Left cardiac atrium (tissue), 4 donors: ENCODE measurements at places on chromosomes 1 and 21.

DNA sequence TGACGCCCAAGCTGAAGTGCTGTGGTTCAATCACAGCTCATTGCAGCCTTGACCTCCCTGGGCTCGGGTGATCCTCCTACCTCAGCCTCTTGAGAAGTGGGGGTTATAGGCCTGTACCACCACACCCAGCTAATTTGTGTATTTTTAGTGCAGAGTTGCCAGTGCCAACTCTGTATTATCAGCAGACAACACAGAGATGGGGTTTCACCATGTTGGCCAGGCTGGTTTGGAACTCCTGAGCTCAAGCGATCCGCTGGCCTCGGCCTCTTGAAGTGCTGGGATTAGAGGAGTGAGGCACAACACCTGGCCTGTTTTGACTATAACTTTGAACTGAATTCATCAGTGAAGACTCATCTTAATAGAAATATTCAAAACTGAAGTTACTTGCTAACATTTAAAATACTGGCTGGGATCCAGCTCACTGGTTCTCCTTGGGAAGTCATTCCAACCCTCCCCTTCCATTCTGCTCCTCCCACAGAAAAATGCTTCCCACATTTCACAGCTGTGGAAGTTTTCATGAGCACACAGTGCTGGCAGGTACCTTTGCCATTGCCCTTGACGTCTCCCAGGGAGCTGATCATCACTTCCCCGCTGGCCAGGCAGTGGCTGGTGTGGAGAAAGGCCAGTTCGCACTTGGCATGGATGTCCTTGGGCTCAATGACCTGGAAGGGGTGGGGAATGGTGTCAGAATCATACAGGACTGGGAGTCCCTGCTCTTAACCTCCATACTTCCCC lies 4.7 kb downstream of the SELENBP1 start:
- peak; percentile 46 for DNase-seq

GRCh38 chr1:228783418-228784040 lies 48.2 kb downstream of the RHOU start:
- DNase-seq, result no peak

- DNase-seq, result no peak
Measured at GRCh38 chr1:18602533-18603211, 28.0 kb upstream of the PAX7 start.

- no peak for DNase-seq
Measured at GRCh38 chr1:193700710-193701355, 514.4 kb upstream of the B3GALT2 start.

- no peak for DNase-seq
Measured at GRCh38 chr1:116690849-116691406, 23.4 kb upstream of the IGSF3 start.

- DNase-seq, result no peak
Measured at GRCh38 chr1:42130061-42130660, 23.0 kb upstream of the GUCA2B start.

- DNase-seq, result no peak
Measured at GRCh38 chr1:65827346-65827745, 34.7 kb downstream of the PDE4B start.

DNA sequence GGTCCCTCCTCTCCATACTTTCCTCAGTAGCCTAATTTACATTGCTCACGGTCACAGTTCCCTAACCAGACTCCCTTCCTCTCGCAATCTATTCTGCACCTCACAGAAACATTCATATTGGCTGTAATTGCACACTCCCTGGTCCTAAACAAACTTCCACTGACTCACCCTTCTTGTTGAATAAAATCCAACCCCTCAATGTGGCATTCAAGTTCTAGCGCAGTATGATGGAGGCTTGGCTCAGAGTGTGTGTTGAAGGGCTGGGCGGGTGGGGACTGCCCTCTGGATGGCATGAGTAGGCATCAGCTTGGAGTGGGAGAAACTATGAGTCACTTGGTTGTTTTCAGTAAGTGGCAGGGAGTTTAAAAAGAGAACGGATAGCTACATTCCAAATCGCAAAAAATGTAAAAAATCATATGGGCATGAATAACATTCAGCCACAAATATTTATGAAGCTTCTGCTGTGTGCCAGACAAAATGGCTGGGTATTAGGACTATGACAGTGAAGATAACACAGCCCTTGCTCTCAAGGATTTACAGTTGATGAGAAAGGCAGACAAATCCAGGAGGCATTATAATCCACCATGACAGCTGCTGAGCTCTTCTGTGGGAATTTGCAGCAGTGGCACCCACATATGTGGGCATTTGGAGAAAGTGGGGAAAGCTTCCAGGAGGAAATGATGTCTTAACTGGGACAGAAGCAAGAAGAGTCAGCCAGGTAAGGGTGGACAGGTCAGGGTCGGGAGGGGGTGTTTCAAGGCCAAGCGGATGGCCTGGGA lies 42.2 kb upstream of the LYST start:
- no peak for DNase-seq

GRCh38 chr1:174262349-174263241 lies 103.3 kb downstream of the RABGAP1L start:
- DNase-seq, result no peak

DNA sequence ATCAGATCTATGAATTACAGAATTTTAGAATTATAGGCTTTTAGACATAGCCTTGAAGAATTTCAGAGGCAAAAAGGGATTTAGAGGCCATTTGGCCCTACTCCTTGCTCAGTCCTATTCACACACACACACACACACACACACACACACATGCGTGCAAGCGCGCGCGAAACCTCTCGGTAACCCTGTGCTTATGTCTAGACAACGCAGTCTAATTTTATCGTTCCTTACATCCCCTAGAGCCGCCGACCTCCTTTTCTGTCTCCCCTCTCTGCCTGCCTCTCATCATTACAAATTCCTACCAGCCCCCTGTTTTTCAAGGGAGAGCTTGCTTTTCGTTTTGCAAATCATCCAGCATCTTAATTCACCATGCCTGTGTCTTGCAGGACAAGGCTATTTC lies 252.1 kb downstream of the FOXD2 start:
- no peak for DNase-seq

DNA sequence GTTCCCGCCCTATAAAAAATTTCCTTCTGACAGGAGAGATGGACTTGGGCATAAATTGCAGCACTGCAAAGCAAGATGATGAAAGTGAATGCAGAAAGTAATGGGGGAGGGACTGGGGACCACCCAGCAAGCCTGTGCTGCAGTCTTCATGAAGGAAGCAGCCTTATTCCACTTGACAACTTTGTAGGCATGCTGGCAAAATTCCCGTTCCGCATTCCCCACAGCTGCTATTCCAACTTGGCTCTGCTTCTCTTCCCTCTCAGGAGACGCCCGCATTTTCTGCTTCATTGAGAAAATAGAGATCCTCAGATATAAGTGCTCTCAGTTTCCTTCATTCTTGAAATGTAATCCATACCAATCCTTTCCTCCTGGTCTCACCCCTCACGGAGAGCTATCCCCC lies 2.4 kb downstream of the HMGB4 start:
- no peak for DNase-seq

- no peak for DNase-seq
Measured at GRCh38 chr1:246750752-246751151, 26.5 kb downstream of the SCCPDH start.

- no peak for DNase-seq
Measured at GRCh38 chr1:179708434-179709195, 34.5 kb upstream of the FAM163A start.

- DNase-seq, result no peak
Measured at GRCh38 chr1:33697816-33698215, 166.1 kb upstream of the HMGB4 start.

GRCh38 chr1:204153667-204154066 lies 1.8 kb upstream of the ETNK2 start:
- no peak for DNase-seq

- no peak for DNase-seq
Measured at GRCh38 chr1:15876357-15877055, 29.0 kb downstream of the SPEN start.

DNA sequence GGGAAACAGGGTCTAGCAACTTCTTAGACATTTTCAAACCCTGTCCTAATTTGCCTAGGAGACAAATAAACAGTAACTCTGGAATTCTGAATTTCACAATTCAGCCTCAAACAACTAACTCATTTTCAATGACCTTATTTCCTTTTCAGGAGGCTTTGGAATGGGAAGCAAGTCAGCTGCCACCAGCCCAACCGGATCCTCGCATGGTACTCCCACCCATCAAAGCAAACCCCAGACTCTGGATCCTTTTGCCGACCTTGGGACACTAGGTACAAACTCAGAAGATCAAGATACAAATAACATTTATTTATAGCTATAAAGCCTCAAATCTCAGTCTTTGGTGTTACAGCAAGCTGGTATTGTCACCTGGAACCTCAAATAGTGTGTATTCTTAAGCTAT lies 18.9 kb upstream of the LEPR start:
- DNase-seq, result no peak

GRCh38 chr1:34155860-34156259 lies 9.2 kb downstream of the CSMD2 start:
- DNase-seq, result no peak

DNA sequence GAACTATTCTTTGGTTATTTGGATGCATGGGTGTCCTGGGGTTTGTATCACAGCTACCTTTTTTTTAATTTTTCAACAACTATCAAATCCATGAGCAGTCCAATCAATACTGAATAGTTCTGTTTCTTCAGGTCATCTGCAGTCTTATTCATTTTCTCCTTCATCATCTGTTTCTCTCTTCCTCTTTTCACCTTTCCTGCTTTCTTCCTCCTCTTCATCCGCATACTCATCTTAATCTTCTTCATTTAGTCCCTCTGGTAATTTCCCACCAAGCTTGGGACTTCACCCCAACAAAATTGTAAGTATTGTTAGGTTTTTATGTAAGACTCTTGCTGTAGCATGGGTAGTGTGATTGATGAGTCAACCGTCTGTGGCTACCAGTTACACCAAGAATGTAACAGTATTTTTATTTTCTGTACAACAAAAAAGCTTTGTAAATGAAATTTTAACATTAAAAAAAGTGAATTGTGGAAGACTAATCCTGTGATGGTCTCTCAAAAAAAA lies 184.1 kb upstream of the RNPC3 start:
- DNase-seq, result no peak

- no peak for DNase-seq
Measured at GRCh38 chr1:27176323-27176722, 21.4 kb upstream of the SLC9A1 start.

DNA sequence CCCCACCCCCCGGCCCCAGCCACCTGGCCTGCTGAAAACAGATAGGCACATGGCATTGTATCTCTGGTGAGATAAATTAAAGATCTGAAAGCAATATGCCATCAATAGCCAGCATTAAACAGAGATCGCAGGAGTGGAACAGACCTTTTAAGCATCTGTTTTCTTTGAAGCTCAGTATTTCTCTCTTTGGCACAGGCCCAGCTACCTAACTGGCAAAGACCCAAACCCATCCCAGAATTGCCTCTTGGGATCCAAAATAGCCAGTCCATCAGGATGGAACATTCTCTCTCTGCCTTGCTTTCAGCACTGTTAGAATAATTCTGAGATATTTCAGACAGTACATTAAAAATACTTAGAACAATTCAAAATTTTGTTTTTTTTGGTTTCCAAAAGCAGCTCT lies 46.0 kb downstream of the KCNJ6 start:
- no peak for DNase-seq

- DNase-seq, result no peak
Measured at GRCh38 chr1:226682871-226683814, 55.9 kb downstream of the ITPKB start.
